ENCODE measurements at places on chromosomes 3 and 15. TPM values are rescaled to one million over a fixed set of nuclear protein-coding genes. Genes with fewer than 3 reads are reported as not detected.

The UBA5 gene
- total RNA-seq = 46.0 TPM

The CPN2 gene
- total RNA-seq = not detected

The FANCD2OS gene
- not detected for total RNA-seq

The GOLGA6A gene
- total RNA-seq = not detected

The SAMD7 gene
- not detected for total RNA-seq

The COPS2 gene
- 159 TPM for total RNA-seq

The HIGD2B gene
- not detected for total RNA-seq

The CFAP100 gene
- not detected for total RNA-seq

The AQP9 gene
- not detected for total RNA-seq

The PTH1R gene
- not detected for total RNA-seq

The PLSCR5 gene
- not detected for total RNA-seq

The NBEAL2 gene
- 201 TPM for total RNA-seq

The EPHA3 gene
- total RNA-seq = not detected

The KBTBD12 gene
- total RNA-seq = not detected

The TMEM266 gene
- total RNA-seq = not detected

The ELL3 gene
- 1.1 TPM for total RNA-seq

The KNG1 gene
- total RNA-seq = not detected

GRCh38 chr3:10692039-10692622 lies 123.9 kb upstream of the SLC6A11 start:
- no peak for DNase-seq

- DNase-seq = no peak
Observed at GRCh38 chr3:107892955-107893624, 197.7 kb downstream of the CD47 start.

DNA sequence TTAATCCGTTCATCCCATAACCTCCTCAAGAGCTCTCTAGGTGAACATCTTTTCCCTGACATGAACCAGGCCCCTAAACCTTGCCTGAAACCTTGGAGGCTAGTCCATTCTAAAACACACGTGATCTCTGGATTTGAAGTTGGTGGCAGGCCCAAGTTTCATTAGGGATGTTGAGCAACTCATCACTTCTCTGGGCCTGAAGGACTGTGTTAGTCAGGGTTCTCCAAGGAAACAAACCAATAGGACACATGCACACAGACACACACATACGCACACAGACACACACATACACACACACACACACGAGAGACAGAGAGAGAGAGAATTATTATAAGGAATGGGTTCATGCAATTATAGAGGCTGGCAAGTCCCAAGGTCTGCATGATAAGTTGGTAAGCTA lies 31.9 kb downstream of the ACAN start:
- no peak for DNase-seq

DNA sequence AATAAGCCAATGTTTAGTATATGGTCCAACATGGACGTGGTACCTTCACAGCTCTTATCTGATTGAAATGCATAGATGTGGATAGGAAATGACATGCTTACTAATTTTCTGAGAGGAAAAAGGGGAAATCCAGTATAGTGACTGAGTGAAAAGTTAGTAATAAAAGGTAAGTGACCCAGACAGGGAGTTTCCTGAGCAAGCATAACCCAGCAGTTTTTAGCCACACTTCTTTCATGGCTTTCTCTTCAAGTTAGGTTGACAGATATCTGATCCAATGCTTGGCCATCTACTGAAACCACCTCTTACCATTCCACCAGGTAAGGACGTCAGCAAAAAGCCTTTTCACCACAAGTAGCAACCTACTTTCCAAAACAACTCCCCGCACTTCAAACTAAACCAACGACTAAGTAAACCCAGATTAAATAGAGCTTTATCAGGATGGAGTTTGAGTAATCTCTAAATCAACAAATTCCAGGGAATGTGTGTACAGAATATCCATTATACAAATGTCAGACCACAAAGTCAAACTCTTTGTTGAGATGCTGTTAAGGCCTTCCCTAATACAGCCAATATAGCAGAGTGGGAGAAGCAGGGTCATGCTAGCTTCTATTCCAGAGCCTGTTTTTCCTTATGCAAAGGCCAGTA lies 329.7 kb downstream of the RORA start:
- DNase-seq = no peak

GRCh38 chr3:129947538-129948240 lies 26.8 kb upstream of the TRH start:
- DNase-seq = no peak

DNA sequence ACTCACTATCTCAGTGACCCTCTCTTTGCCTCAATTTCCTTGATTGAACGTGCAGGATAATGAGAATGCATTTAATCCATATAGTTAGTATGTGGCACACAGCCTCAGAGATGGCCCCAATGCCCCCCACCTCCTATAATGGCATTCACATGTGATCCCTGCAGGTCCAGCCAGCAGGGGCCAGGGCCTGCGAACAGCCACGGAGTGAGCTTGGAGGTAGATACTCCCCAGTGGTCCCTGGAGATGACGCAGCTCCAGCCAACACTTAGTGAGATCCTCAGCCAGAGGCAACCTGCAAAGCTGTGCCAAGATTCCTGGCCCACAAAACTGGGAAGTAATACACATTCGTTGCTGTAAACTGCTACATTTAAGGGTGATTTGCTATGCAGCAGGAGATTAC lies 184.9 kb upstream of the NSMCE3 start:
- DNase-seq = no peak

DNA sequence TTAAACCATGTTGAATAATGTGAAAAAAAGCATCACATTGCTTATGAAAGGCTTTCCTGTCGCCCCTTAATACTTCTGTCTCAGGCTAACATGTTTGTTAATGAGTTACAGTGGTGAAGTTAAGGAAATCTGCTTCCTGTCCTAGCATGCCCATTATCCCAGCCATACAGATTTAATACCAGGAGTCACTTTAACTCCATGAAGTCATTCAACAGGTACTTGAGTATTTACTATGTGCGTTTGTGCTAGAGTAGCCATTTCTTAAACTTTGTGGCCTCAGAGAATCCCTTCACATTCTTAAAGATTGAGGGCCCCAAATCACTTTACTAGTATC lies 10.1 kb upstream of the SETD5 start:
- no peak for DNase-seq

GRCh38 chr15:85979929-85980328 lies 99.7 kb upstream of the AGBL1 start:
- DNase-seq = no peak

DNA sequence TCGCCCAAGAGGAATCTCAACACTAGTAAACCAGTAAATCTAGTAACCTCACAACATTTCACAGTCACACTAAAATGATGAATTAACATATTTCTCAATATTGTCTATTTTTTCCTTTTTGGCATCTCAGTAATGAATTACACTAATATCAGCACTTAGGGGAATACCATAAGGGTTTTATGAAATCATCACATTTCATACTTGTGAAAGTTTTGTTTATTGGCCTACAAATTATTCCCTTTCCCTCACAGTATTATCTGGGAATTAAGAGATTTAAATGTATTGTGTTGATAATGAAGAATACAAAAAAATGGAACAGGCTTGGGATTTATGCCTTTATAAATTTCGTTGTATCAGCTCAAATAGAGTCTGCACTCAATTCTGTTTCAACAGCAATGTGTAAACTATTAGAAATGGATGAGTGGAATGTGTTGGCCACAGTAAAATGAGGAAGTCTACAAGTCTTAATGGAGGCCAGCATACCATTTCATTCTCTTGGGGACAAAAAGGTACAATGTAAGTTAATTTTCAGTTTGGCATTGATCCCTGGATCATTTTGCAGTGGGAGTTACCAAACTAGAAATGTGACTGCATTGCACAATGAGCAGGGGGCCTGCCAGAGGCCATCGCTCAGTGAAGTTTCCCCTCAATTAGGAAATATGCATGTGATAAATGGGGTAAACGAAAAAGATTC lies 195.4 kb downstream of the FMN1 start:
- DNase-seq = no peak

- DNase-seq = no peak
Observed at GRCh38 chr3:111581403-111582119, 13.6 kb downstream of the ZBED2 start.

GRCh38 chr15:74275957-74276356 lies 39.8 kb downstream of the CCDC33 start:
- DNase-seq = no peak

DNA sequence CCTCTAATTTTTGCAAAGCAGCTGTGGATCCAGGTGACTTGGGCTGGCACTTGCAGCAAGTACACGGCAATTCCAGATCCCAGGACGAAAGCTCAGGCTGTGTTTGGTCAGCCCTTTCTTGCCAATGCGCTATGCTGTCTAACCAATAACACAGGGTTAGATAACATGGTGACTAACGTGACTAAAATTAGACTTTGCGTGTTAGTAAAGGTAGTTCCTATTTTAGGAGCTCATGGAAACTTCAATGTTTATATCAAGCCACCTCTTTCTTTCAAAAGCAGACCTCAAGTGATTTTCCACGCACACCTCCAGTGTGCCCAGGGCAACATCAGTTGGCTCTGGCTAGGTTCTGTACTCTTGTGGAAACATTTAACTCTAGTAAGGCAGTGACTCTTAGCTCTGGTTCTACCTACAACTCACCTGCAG lies 32.5 kb downstream of the CDCP1 start:
- DNase-seq = no peak

GRCh38 chr3:50405249-50405648 lies 45.9 kb upstream of the TMEM115 start:
- DNase-seq = no peak

- no peak for DNase-seq
Observed at GRCh38 chr3:190616637-190617036, 102.8 kb downstream of the IL1RAP start.

- DNase-seq = no peak
Observed at GRCh38 chr15:88574655-88575054, 28.2 kb upstream of the DET1 start.

GRCh38 chr3:104956620-104957345 lies 409.9 kb upstream of the ALCAM start:
- DNase-seq = no peak

GRCh38 chr3:116260491-116260890 lies 184.8 kb downstream of the LSAMP start:
- DNase-seq = no peak

DNA sequence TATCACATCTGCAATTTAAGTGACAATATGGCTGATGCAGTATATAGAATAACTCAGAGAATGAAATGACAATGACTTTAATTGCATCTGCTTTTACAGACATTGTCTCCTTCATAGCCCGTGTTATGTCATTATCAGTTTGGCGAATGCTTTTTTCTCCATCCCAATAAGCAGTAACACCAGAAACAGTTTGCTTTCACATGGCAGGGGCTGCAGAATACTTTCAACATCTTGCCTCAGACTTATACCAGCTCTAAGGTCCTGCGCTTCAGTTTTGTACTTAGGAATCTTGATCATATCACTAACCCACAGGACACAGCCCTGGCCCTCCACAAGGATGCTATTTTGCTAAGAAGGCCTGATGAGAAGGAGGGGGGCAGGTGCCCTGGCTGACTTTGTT lies 49.9 kb upstream of the SPESP1 start:
- no peak for DNase-seq

- no peak for DNase-seq
Observed at GRCh38 chr15:36590838-36591237, 11.4 kb downstream of the CDIN1 start.

DNA sequence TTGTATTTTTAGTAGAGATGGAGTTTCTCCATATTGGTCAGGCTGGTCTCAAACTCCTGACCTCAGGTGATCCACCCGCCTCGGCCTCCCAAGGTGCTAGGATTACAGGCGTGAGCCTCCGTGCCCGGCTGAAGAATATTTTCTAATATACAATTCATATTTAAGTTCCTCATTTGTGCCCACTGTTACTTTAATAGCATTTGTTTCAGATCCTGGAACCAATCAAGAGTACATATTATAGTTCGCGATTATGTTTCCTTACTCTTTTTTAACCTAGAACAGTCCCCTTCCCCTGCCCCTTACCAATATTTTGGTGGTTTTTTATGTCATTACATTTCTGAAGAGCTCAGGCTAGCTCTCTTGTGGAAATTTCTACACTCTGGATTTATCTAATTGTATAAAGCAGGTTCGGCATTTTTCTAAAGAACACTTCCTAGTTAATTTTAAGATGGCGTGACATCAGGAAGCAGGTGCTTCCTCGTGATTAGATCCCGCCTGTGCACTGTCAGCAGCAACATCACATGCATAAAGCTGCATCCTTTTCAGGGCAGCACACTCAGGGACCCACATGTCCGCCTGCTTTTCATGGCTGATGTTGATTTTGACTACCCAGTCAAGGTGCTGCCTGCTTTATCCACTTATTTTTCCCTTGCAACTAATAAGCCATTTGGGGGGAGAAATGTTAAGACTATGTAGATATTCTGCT lies 88.7 kb upstream of the EPHB3 start:
- DNase-seq = no peak

- no peak for DNase-seq
Observed at GRCh38 chr3:43104660-43105595, 951 bp downstream of the POMGNT2 start.

GRCh38 chr3:62241279-62241678 lies 132.1 kb downstream of the FEZF2 start:
- DNase-seq = no peak

DNA sequence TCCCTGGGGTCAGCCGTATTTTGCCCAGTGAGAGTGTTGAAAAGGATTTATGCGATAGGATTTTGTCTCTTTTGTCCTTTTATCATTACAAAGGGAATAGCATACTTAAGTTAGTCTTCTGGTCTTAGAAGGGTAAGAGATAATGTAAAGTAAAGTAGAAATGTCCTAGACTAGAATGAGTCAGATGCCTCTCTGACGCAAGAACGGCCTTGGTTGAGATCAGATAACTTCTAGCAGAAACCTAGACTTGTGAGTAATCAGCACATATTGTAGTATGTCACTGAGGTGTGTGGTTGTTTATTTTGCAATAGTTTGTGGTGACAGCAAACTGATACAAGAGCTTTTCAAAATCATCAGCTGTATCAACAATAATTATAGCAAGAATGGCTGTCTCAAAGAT lies 866.1 kb downstream of the NSUN3 start:
- no peak for DNase-seq

GRCh38 chr15:85762756-85763127 lies 32.0 kb downstream of the KLHL25 start:
- no peak for DNase-seq

GRCh38 chr3:71655061-71655460 lies 70.1 kb downstream of the EIF4E3 start:
- DNase-seq = no peak

DNA sequence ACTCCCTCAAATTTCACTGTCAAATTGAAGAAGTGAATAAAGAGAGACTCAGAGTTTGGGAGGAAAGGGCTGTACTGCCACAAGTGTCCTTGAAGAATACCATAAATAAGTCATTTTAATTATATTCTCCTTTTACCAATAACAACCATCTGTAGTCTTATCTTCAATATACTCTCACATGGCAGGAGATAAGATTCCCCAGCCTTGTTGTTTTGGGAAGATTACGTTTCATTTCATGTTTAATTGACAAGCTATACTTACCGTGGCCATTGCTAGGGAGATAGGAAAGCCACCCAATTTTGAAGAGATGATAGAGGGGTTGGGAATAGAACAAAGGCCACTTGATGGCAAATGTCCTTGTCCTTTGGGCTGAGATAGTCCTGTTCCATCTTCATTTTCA lies 2.3 kb downstream of the MINDY4B start:
- no peak for DNase-seq

GRCh38 chr15:65275104-65275727 lies 11.5 kb downstream of the PARP16 start:
- DNase-seq = no peak

- DNase-seq = no peak
Observed at GRCh38 chr3:115415246-115415996, 207.9 kb upstream of the GAP43 start.

- peak; percentile 46 for DNase-seq
Observed at GRCh38 chr15:23642413-23643044, 5.1 kb downstream of the MAGEL2 start.
